ENCODE measurements at places on chromosomes 3 and 15.

- no peak for DNase-seq
- H3K4me1 ChIP-seq = no peaks in the 10 kb centered on the region
- H3K4me3 ChIP-seq = no peak overlapping the region
- H3K36me3 ChIP-seq = no peaks in the 10 kb centered on the region
Measured at GRCh38 chr3:5644773-5645670, 457.5 kb downstream of the EDEM1 start.

GRCh38 chr3:28973609-28974008 is 307.3 kb upstream of the RBMS3 start:
- H3K4me3 ChIP-seq = no peak overlapping the region
- no peak overlapping the region for H3K27ac ChIP-seq
- H3K4me1 ChIP-seq = no peaks in the 10 kb centered on the region
- H3K36me3 ChIP-seq = no peaks in the 10 kb centered on the region
- DNase-seq = no peak
- H3K27me3 ChIP-seq = no peaks in the 10 kb centered on the region

GRCh38 chr3:29281344-29282241 is 722 bp downstream of the RBMS3 start:
- no peaks in the 10 kb centered on the region for H3K27me3 ChIP-seq
- no peaks in the 10 kb centered on the region for H3K4me1 ChIP-seq
- no peaks in the 10 kb centered on the region for H3K36me3 ChIP-seq
- H3K4me3 ChIP-seq = peak overlapping the region; percentile 15

GRCh38 chr3:127025456-127025855 is 42.5 kb downstream of the PLXNA1 start:
- no peak overlapping the region for H3K27ac ChIP-seq
- H3K4me3 ChIP-seq = no peak overlapping the region
- no peaks in the 10 kb centered on the region for H3K36me3 ChIP-seq
- no peaks in the 10 kb centered on the region for H3K27me3 ChIP-seq

DNA sequence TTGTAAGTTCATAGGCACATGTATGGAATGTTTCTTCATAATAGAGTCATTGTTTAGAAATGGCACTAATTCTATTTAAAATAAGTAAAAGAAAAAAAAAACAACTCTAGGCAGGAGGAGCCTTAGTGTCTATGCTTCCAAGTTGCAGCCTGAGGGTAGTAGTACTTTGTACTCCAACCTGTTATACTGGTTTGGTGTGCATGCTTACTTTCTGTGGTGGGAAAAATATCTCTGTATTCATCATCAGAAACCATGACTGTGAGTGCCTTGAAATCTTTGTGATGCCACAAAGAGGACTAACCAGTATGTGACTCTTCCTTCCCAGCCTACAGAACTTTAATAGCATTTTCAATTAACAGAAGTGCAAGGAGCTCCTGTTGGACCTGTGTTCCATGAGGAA is 4.4 kb downstream of the NAALADL2 start:
- no peaks in the 10 kb centered on the region for H3K4me1 ChIP-seq
- no peaks in the 10 kb centered on the region for H3K27me3 ChIP-seq
- no peak for DNase-seq
- no peaks in the 10 kb centered on the region for H3K36me3 ChIP-seq
- H3K4me3 ChIP-seq = no peak overlapping the region

GRCh38 chr3:141994856-141995255 is 118.4 kb downstream of the ATP1B3 start:
- no peak for DNase-seq
- no peak overlapping the region for H3K4me3 ChIP-seq

All from CD8-positive, alpha-beta memory T cell (primary cell).